ENCODE measurements at places on chromosomes 6 and 20.
A peak's percentile ranks its signal among the peaks of the same experiment; 100 is the strongest.

GRCh38 chr6:68760485-68760884, 125.4 kb downstream of the ADGRB3 start:
- DNase-seq, result no peak

GRCh38 chr6:140912686-140913085, 1220.0 kb upstream of the GJE1 start:
- DNase-seq, result no peak

DNA sequence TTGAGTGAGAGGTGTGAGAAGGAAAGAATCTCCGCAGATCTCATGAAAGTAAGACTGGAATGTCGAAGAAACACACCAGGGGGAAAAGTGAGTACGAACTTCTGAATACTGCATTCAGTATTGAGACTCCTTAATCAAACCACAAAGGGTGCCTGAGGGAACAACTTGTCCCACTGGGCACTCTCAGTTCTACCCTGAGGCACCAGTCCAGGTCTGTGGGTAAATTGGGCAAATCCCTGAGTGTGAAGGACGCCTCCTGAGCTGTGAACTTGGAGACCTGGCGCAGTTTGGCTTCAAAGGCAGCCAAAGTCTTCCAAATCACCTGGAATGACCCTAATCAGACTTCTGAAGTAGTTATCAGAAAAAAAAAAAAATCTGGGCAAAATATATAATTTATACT, 329.7 kb downstream of the BTBD9 start:
- DNase-seq, result no peak

- DNase-seq, result peak; percentile 37
Measured at GRCh38 chr6:169964486-169965180, 213.2 kb downstream of the ERMARD start.

GRCh38 chr6:114080891-114081510, 110.1 kb upstream of the HDAC2 start:
- no peak for DNase-seq

GRCh38 chr6:113936093-113936934, 34.6 kb downstream of the HDAC2 start:
- no peak for DNase-seq

DNA sequence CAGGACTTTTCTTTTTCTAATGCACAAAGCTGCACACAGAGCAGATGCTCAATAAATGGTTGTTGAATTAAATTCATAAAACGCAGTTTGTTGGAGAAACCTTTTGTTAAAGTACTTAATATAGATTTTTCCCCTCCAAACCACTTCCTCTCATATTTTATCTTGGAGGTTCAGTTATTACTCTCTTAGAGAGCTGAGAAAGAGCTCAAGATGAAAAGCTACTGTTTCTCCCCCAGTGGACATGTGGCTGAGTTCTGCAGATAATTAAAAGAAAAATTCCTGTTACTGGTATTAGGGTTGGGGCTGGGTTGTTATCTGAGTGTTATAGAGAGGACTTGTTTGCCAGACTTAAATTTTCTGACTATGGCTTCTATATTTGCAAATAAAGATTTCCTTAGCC, 294.0 kb downstream of the TBC1D7 start:
- no peak for DNase-seq

GRCh38 chr20:40703975-40704530, 15.0 kb upstream of the MAFB start:
- no peak for DNase-seq

- peak; percentile 72 for DNase-seq
Measured at GRCh38 chr20:46010491-46011391, 2.0 kb downstream of the MMP9 start.

GRCh38 chr6:797479-798077, 104.6 kb upstream of the EXOC2 start:
- DNase-seq, result no peak

GRCh38 chr6:46972531-46972930, 50.8 kb upstream of the ADGRF5 start:
- no peak for DNase-seq

- DNase-seq, result no peak
Measured at GRCh38 chr20:5495939-5496338, 179.2 kb upstream of the PROKR2 start.

DNA sequence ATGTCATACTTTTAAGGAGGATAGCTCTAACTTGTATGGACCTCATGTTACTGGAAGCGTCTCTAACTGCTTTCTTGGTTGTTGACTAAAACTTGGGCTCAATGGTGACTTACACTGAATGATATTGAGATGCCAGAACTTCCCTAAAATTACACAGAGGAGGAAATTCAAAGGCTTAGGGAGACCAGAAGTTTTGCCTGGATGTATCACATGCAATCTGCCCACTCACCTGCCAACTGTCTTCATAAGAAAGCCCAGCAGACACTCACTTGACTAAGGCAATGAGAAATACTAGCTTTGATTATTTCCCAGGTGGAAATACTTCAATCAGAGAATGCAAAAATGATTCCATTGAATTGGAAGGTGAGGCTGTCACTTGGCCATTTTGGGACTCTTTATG, 51.2 kb upstream of the PDYN start:
- DNase-seq, result no peak

- DNase-seq, result no peak
Measured at GRCh38 chr20:53617791-53618489, 24.3 kb upstream of the ZNF217 start.

DNA sequence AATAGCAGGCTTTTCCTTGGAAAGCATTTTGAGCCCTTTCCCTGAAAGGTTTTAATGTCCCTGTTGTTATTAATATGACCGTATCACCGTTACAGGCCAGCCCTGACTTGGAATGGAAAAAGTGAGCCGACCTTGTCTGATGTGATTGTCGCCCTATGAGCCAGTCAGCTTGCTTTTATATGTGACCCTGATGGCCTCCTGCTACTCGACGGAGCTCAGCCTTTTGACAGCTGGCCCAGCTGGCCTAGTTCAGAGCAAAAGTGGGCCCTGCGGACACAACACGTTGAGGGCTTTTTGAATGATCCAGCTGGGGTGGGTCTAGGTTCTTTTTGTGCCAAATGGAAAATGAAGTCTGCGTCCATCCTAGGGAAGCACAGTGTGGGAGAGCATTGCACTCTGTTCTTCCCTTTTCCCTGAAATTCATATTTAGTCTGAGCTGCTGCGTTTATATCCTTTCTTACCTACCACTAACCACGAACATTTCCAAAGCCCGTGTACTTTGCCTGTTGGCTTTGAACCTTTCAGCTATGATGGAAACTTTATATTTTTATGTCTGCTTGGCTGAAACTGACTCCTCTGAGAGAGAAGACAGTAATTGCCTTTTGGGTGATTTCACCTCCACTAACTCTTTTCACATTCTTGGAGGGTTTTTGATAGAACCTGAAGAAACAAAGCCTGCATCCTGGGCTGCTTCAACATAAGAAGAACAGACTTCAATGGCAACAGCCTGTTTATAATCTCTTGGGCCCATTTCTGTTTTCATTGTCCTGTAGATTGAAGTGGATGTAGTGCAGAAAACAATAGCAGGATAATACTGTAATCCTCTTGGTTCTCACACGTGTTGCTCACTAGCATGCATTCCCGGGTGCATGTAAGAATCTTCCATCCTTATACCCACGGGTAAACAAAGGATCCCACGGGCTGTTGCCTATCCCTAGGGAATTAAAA, 121.8 kb upstream of the HDGFL1 start:
- DNase-seq, result no peak

GRCh38 chr6:150546457-150546856, 53.2 kb upstream of the PLEKHG1 start:
- no peak for DNase-seq

GRCh38 chr20:43666376-43667328, at the start of gene MYBL2:
TSS of gene MYBL2 (plus strand) at chr20:43667114. CDS start at chr20:43667284, 170 bp downstream.
- DNase-seq, result peak; percentile 88

DNA sequence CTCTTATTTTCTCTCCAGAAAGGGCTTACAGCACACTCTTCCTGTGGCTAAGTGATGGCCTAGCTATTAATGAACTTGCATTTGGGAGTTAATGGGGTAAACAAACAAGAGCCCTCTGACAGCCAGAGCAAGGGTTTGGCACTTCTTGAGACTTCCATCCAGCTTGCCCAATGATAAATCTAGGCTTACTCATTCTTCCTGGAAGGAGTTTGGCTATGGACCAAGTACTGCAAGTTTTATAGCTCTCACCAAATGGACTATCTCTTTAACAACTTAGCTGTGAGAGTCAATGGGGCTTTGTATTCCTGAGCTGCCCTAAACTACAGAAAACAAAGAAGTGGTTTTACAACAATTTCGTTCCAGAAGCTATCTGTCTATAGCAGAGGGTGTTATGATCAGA, 16.7 kb upstream of the PI3 start:
- no peak for DNase-seq

DNA sequence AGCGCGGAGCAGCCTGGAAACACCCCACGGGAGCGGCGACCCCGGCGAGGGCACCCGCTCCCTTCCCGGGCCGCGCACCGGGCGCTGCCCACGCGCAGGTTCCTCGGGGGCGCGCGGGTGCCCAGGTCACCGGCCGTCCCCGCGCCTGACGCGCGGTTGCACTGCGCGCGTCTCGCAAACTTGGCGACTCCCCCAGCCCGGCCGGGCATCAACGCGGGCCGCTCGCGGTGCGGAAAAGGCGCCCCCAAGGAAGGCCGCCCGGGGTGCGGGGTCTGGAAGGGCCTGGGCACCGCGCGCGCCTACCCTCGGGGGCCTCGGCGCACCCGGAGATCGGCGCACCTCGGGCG, 555 bp upstream of the ZBTB46 start:
- no peak for DNase-seq

DNA sequence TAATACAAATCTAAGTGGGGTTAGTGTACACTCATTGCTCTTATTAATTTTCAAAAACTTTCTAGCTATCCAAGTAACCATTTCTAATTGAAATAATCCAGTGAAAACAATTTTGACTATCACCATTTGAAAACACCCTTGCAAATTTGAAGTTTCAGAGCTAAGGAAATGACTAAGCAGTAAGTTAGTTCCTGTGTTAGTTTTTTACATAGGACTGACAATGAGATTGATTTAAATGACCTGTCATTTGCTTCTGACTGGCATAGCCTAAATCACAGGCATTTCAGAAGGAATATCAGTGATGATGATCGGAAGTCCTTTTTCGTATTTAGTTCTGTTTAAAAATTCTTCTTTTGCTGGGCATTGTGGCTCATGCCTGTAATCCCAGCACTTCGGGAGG, 27.0 kb downstream of the STK4 start:
- no peak for DNase-seq

GRCh38 chr6:45504947-45505346, 127.2 kb upstream of the SUPT3H start:
- no peak for DNase-seq

GRCh38 chr6:27558028-27558724, 85.3 kb upstream of the ZNF184 start:
- no peak for DNase-seq

DNA sequence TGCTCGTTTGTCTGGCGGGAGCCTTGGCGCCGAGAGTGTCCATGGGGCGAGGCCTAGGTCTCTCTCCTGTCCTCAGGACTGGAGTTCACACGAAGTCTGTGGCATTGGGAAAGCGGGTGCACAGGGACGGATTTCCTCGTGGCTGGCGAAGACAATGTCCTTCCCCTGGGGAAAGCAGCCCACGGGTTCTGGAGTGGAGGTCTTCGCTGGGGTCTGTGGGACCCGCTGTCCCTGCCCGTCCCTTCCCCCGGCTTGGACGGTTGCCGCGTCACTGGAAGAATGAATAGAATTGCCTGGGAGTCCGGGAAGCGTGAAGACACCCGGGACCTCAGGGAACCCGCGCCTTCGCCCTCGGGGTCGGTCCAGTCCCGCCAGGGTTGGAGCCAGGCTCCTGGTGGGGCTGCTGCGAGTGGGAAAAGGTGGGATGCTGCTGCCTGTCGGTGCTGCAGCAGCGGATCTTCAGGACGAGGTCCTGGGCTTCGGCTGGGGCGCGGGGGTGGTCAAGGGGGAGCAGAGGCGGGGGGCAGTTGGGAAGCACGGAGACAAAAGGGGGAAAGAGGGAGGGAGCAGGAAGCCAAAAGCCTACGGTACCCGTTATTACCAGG, 441.8 kb upstream of the DEFB115 start:
- DNase-seq, result no peak

GRCh38 chr6:46053039-46053933, 37.6 kb upstream of the CLIC5 start:
- no peak for DNase-seq

GRCh38 chr6:81565071-81565470, 187.4 kb downstream of the TENT5A start:
- no peak for DNase-seq

DNA sequence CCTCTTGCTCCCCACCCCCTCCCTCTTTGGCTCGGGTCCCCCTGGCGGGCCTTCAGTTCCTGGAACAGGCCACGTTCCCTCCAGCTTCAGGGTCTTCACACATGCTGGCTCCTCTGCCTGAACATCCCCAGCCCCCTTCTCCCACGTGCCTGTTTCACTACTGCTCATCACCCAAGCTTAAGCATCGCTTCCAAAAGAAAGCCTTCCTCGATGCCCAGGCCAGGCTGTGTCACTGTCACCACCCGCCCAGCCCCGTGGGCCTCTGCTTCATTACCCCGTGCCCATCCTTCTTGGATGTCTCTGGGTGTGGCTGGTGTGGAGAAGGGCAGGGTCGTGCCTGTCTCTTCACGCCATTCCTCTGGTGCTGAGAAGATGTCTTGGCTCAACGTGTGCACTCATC, 2.8 kb downstream of the DLGAP4 start:
- peak; percentile 21 for DNase-seq

- no peak for DNase-seq
Measured at GRCh38 chr20:16257021-16257420, 316.2 kb downstream of the KIF16B start.

- DNase-seq, result no peak
Measured at GRCh38 chr6:37376078-37376743, 22.4 kb downstream of the RNF8 start.

GRCh38 chr20:35715652-35716051, 16.4 kb downstream of the ROMO1 start:
- no peak for DNase-seq

GRCh38 chr20:64055893-64056638, 6.6 kb upstream of the SOX18 start:
- no peak for DNase-seq

DNA sequence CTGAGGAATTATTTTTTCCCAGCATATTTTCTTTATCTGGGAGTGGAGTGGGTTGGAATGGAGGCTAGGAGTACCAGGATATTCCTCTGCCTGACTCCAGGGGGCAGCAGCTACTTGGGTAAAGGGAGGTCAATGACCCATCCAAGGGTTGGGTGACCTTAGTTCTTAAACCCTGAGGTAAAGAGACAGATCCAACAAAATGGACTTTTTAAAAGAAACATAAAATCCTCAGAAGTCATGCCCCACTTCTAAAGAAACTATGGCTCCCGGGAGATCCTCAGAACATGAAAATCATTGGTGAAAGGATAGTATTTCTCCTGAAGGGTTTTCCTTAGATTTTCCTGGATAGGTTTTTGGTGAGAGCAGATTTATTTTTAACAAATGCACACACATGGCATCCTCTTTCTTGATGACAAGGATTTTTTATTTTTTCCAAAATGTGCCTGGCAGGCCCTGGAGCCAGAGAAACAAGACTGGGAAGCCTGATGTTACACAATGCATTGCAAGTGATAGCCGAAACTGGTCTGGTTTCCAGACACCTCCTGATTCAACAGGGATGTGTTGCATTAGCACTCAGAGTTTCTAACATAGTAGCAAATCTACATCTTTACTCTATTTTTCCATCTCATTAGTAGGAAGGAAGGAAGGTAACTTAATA, 240.9 kb upstream of the BTBD3 start:
- no peak for DNase-seq
